Stimulated activated CD8-positive, alpha-beta memory T cell treated with anti-CD3 and anti-CD28 coated beads, Interleukin-15, amount 100 ng/mL, for 48 hours (primary cell): ENCODE measurements at places on chromosomes 6 and 20.

DNA sequence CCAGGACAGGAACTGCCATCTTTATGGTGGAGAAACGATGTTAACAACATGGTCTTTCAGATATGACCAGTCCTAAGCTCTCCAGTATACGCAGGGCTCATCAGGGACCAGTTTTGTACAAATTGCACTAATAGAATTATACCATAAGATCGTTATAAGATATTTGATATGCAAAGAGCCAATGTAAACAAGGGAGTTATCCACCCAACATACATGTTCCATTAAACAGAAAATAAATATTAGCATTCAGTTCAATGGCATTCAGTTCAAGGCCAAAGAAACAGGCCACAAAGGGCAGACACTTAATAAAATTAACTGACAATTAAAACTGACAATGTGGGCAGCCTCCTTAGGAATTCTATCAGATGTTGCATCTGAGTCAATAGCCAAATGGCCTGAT is 2.6 kb downstream of the GFOD1 start:
- no peak for DNase-seq

- DNase-seq: no peak
Measured at GRCh38 chr6:39819676-39820075, 27.5 kb downstream of the DAAM2 start.

GRCh38 chr6:7008451-7008988 is 99.2 kb upstream of the RREB1 start:
- no peak for DNase-seq

DNA sequence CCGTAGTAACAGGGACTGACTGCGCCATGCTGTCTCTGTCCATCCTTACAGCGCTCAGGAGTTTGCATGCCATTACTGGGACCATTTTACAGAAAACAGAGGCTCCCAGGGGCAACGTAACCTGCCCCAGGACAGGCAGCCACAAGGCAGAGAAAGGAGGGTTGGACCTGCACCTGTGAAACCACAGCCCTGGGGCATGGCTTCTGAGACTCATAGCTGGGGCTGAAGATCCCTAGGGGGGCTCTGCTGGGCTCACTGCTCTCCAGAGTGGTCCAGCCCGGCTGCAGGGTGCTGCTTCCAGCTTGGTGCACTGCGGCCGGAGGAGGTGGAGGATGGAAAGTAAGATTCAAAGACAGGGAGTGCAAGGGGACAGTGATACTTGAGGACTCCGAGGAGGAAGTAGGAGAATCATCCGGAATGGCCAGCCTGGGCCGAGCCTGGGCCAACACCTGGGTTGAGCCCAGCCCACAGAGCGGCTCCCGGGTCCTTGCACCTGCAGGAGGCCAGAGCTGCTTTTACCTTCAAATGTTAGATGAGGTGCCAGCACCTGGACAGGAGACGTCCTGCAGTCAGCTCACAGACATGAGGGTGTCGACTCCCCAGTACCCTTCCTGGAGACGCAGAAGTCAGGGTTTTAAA is 183.2 kb downstream of the CDH4 start:
- DNase-seq: no peak

DNA sequence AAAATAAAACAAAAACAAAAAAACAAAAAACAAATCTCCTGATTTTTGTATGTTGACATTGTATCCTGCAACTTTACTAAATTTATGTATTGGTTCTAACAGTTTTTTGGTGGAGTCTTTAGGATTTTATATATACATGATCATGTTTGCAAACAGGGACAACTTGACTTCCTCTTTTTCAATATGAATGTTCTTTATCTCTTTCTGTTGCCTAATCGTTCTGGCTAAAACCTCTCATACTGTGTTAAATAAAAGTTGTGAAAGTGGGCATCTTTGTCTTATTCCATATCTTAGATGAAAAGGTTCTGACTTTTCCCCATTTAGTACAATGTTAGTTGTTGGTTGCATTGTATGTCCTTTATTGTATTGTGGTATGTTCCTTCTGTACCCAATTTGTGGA is 261.7 kb upstream of the NOX3 start:
- DNase-seq: no peak

DNA sequence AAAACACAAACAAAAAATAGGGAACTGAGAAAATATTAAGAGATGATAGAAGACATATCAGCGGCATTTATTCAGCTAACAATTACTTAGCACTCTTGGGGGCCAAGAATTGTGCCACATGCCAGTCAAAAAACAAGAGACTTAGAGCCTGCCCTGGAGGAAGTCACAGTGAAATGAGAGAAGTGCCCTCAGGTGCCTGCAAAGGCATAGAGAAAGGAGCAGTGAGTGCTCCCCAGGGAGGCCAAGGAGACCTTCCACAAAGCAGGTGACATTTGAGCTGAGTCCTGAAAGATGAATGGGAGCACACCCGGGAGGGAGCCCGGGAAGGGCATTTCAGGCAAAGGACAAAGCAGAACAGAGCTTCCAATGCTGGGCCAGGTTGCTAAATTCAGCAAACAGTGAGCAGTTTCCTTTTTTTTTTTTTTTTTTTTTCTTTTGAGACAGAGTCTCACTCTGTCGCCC is 184.7 kb upstream of the JARID2 start:
- DNase-seq: no peak

DNA sequence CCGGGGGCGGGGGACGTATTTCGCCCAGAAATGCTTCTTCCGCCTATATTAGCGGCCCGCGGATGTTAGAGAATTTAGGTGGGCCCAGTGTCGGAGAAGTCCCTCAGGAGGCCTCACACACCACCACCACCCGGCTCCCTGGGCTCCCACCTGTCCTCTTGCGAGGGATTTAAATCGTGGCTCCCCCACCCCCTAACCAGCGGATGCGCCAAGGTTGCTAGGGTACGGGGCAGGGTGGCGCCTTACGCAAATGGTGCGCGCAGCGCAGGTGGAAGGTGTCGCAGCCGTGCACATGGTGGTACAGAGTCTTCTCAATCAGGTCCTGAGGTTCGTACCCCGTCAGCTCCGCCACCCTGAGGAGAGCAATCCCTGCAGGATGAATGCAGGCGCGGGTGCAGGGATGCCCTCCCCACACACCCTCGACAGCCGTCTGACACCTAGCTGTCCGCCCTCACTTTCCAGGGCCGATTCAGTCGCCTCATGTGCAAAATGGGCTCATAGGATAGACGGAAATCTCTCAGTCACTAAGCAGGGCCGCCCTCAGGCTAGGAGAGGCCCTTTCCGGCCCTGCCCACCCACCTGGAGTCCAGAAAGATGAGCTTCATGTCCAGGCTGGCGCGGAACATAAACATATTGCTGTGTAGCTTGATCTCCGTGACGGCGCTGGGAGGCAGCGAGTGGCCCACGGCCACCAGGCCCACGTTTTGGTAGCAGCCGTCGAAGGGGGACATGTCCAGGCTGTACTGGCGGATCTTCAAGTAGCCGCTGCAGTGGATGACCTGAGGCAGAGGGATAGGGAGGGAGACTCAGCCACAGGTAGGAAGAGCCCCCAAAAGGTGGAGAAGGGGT is 16.6 kb downstream of the SIM1 start:
- no peak for DNase-seq

GRCh38 chr6:37695857-37696219 is 1.8 kb downstream of the MDGA1 start:
- no peak for DNase-seq

- no peak for DNase-seq
Measured at GRCh38 chr6:28816339-28816908, 107.4 kb downstream of the TRIM27 start.

- DNase-seq: no peak
Measured at GRCh38 chr6:126625019-126625418, 285.1 kb downstream of the CENPW start.

GRCh38 chr6:137816133-137816579 is 50.9 kb upstream of the TNFAIP3 start:
- no peak for DNase-seq
